Activated CD4-positive, alpha-beta T cell treated with anti-CD3 and anti-CD28 coated beads, Interleukin-2, amount 10 ng/mL, durations not matched to agents 24 days and 14 days (primary cell): ENCODE measurements at places on chromosomes 6 and 20.
A peak's percentile ranks its signal among the peaks of the same experiment; 100 is the strongest.

DNA sequence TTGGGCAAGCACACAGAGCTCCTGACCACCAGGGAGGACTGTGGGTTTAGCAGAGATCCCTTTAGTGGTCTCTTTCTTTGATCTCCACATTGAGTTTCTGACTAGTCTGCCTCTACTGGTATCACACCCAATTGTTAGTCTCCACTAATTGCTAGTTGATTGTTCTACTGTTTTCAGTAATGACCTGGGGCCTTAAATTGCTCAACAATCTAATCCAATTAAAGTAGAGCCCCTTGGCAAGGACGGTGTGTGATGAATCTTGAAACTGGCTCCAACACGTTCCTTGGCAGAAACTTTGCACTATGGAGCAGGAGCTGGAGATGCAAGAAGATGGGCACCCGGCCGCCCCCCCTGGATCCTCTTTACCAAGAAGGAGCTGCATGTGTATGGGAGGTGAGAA is 12.3 kb downstream of the FAM50B start:
- no peak for DNase-seq

GRCh38 chr20:36447101-36447500 is 94.2 kb upstream of the MYL9 start:
- no peak for DNase-seq

DNA sequence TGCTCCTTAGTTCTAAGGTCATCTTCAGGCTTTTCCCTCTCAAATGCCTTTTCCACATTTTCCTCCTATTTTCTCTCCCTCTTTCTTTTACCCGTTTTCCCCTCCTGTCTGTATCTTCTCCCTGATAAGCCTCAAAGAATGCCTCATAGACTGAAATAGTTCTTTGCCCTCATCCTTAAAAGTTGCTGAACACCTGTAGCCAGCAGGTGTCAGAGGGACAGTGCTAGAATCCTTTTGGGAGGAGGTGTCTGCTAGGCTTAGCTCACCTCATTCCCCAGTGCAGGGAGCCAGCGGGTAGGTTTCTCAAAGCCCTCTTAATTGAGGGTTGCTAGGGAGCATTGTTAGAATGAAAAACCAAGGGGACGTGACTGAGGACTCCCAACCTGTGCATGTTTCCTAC is 204.0 kb downstream of the TSHZ2 start:
- no peak for DNase-seq

DNA sequence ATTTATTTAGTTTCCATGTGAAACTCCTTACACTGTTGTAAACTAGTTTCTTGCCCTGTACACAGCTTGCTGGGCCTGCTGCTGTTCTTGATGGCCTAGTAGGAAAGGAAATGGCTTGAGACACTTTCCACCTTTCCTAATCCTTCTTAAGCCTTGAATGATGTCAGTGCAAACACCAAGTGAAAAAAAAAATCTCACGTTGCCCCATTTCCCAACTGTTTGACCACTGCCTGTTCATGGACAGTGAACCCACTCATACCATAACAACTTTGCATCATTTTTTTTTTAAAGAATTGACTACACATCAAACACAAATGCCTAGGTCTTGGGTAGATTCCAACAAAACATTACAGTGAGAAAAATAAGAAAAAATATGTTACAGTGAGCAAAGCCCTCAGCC is 653.6 kb upstream of the FLRT3 start:
- no peak for DNase-seq

GRCh38 chr6:7668936-7669335 is 57.0 kb upstream of the BMP6 start:
- no peak for DNase-seq

DNA sequence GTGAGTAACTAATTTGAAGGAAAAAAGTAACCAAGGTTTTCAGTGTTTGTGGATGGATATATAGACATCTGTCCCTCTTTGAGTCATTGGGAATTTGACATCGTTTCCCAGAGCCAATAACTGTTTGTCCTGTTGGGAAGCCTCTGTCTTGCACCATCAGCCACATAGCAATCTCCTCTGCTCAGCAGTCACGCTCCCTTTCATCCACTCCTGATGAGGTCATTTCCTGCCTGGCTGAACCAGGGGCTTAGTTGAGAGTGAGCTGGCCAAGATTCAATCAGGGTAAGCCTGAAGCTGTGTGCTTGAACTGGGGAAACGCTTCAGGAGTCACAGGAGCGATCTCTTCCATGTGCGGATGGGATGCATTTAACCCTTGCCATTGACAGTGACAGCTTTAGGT is 121.5 kb upstream of the FOXQ1 start:
- DNase-seq, result no peak

DNA sequence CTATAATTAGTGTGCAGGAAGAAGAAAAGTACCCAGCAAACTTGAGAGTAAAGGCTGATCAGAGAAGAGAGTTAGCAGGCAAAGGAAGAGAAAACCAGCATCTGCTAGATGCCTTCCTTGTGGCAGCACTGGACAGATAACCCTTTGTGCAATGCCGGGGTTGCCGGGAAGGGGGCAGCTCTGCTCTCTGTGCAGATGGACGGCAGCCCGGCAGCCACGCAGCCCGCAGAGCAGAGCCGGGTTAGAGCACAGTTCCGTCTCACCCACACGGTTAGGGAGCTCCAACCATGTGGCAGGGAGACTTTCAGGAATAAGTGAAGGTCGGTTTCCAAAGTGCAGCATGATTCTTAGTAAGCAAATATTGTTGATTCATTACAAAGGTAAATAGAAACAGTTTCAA is 80.0 kb upstream of the RPS6KA2 start:
- DNase-seq, result peak; percentile 68

DNA sequence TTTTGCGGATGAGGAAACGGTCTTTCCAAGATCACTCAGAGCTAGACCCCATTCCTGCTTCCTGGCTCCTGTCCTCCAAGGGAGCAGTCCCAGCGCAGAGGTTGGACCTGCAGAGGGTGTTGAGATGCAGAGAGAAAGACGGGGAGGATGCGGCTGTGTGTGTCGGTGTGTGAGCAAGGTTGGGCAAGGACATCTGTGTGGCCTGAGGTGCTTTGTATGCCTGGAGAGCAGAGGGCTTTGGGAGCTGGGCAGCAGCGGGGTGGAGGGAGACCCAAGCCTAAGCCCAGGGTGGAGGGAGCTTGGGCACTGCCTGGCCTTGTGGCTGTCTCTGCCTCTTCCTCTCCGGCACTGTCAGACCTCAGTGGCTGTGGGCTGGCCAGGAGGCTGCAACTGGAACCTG is 147.4 kb upstream of the RNF24 start:
- no peak for DNase-seq

DNA sequence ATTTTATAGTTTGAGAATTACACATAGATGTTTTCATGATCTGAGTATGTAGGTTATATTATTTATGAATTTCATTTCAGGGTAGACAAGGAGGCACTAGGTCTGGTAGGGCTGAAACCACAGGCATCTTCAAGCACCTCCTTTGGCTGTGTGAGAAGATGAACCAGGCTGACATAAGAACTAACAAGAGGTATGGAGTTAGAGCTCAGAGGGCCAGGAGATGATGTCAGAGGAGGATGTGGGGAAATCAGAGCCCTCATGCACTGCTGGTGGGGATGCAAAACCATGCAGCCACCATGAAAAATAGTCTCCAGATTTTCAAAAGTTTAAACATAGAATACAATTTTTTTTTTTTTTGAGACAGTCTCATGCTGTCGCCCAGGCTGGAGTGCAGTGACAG is 13.6 kb upstream of the RIPOR3 start:
- no peak for DNase-seq

GRCh38 chr6:31546958-31547726 is at the start of gene NFKBIL1:
TSS of gene NFKBIL1 (plus strand) at chr6:31547608. CDS start at chr6:31547695, 87 bp downstream.
- peak; percentile 97 for DNase-seq

- no peak for DNase-seq
Observed at GRCh38 chr20:48310305-48310704, 517.5 kb downstream of the PREX1 start.

DNA sequence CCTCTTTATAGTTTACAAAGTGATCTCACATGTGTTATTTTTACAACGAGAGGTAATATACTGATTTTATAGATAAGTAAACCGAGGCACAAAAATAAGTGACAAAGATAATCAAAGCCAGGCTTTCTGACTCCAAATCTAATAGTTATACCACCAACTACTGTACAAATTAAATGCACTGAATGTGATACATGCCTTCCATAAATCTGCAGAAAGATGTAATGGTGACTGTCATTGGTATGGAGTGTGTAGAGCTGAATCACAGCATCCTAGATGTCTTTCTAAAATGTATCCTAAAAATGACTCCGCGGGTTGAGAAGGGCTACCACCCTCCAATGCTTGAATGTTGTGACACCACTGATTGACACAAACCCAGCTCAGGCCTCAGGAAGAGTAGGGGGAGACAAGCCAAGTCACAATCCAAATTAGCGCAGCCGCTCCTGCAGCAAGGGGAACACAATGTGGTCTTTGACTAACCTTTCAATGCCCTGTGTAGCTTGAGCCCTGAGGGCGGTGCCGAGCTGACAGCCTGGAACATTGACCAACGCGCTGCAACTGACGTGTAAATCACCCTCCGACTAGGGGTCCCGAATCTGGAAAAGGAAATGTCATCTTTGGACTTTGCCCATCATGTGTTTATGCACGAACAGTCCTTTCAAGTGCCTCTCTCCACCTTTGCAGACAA is 136.8 kb downstream of the OLIG3 start:
- DNase-seq, result no peak

GRCh38 chr6:155889410-155889809 is 433.8 kb upstream of the NOX3 start:
- DNase-seq, result no peak

DNA sequence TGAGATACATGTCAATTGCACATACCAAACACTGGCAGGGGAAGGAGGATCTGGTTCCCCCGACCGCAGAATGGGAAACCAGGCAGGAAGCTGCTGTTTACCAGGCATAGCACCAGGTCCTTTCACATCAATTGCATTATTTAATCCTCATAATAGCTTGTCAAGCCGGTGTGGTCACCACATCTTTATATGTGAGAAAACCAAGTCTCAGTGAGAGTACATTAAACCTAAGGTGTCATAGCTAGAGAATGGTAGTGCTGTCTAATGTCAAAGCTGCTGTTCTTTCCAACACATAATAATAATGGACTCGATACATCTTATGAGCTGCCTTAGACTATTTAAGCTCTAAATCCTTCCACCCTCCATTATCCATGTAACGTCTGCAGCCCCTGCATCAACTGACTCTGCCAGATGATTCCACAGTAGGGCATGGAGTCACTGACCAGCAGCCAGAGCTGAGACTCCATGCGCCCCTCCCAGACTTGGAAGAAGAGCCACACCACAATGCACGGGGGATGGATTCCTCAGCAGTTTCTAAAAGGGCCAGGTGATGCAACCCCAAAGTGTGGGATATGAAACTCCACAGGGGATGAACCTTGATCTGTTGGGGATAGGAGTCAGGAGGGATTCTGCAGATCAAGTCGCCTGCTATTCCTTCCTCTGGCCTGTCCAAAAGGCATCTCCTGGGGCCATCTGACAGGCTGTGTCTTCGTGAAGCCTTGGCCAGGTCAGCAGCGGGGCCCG is 71.8 kb downstream of the GPR6 start:
- peak; percentile 48 for DNase-seq

GRCh38 chr6:81214414-81215091 is 537.9 kb downstream of the TENT5A start:
- DNase-seq, result no peak

DNA sequence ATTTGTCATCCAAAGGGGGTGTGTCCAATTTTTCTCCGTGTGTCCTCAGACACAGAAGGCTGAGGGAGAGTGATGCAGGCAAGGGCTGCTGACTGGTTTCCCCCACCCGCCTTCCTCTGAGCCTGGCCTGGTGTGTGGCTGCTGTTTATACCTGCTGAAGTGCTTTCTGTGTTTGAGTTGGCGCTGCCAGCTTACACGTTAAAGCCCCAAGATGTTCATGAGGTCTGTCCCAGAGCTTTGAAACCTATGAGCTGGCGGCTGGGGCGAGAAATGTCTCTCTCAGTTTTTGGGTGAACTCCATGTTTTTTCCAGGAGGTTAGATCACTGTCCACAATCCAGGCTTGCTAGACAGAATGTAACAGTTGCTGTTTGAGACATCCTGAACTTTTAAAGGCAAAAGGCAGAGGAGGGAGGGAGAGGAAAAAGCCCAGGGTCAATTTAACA is 69.0 kb upstream of the CCN2 start:
- DNase-seq, result no peak

DNA sequence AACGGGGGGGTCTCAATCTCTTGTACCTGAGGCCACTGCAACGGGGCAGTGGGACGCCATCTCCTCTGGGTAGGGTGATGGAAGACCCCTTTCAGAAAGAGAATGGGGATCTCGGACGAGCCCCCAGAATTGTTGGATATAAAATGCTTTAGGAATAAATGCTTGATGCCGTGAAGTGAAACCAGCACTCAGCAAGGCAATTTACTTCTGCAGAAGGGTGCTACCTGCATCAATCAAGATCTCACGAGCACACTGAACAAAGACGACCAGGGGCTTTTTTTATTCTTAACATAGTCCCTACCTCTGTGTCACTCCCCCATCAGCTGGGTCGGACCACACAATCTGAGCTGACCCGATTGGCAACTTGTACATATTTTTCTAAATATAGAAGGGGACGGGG is 203.6 kb upstream of the TBX18 start:
- no peak for DNase-seq

GRCh38 chr6:50966532-50966931 is 147.9 kb downstream of the TFAP2B start:
- no peak for DNase-seq

DNA sequence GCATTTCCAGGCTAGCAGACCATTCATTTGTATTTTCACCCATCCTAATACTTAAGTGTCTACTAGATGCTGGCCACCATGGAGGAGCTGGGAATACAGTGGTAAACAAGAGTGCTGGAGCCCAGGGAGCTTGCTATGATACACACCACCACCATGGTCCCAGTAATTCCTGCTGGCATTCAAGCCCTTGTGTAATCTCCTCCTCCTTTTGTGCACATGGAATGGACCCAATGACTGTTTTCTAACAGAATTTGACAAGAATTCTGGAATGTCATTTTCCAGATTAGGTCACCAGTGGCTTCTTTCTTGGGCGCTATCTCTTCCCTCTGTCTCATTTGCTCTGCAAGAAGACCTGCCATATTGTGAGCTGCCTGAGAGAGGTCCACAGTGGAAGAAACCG is 552.0 kb downstream of the C6orf118 start:
- no peak for DNase-seq

DNA sequence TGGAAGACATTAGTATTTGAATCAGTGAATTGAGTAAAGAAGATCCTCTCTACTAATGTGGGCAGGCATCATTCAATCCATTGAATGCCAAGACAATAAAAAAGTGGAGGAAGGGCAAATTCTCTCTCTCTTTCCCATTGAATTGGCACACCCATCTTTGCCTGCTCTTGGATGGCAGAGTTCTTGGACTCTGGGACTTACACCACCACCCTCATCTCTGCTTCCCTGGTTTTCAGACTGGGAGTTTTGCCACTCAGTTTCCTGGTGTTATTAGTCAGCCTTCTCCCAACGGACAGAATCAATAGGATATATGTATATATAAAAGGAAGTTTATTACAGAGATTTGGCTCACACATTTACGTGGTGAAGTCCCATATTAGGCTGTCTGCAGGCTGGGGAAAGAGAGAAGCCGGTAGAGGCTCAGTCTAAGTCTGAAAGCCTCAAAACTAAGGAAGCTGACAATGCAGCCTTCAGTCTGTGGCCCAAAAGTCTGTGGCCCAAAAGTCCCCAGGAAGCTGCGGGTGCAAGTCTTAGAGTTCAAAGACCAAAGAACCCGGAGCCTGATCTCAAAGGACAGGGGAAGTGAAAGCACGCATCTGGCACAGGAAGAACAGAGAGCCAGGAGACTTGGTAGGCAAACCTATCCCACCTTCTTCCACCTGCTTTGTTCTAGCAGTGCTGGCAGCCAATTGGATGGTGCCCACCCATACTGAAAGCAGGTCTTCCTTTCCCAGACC is 64.4 kb downstream of the SMPDL3A start:
- no peak for DNase-seq

GRCh38 chr6:15400572-15401004 is 154.7 kb downstream of the JARID2 start:
- DNase-seq, result peak; percentile 82
